ENCODE measurements at places on chromosomes 5 and 9. TPM values are rescaled to one million over a fixed set of nuclear protein-coding genes. Genes with fewer than 3 reads are reported as not detected.

The PCSK5 gene
- 1.1 TPM for total RNA-seq

The CACNA1B gene
- not detected for total RNA-seq

The ADAMTS13 gene
- 18.1 TPM for total RNA-seq

The TRPM6 gene
- not detected for total RNA-seq

The TMEFF1 gene
- total RNA-seq: 3.7 TPM

The PCDH1 gene
- total RNA-seq: not detected

The TAF11L10 gene
- total RNA-seq: not detected

The PITX1 gene
- 66.8 TPM for total RNA-seq

The PCDHA9 gene
- total RNA-seq: not detected

The PCDHA13 gene
- total RNA-seq: not detected

The GOLM1 gene
- not detected for total RNA-seq

The CTNND2 gene
- not detected for total RNA-seq

The AJM1 gene
- total RNA-seq: 5.1 TPM

The MGAT1 gene
- total RNA-seq: 103 TPM

The EGR1 gene
- 1.1 TPM for total RNA-seq

The PCDHAC2 gene
- total RNA-seq: not detected

The LECT2 gene
- total RNA-seq: not detected

The PCDHGB4 gene
- 6.5 TPM for total RNA-seq

The TLX3 gene
- not detected for total RNA-seq

The IL17B gene
- not detected for total RNA-seq

The CCDC183 gene
- 0.88 TPM for total RNA-seq

The TMOD1 gene
- not detected for total RNA-seq

The NR6A1 gene
- 23.0 TPM for total RNA-seq

The C5orf52 gene
- total RNA-seq: not detected

The CDO1 gene
- total RNA-seq: not detected

The TNFSF15 gene
- total RNA-seq: 0.09 TPM

The FAM163B gene
- total RNA-seq: 2.6 TPM

The DDX4 gene
- not detected for total RNA-seq

The ST8SIA4 gene
- 40.3 TPM for total RNA-seq

The NUTM2G gene
- not detected for total RNA-seq

The BARHL1 gene
- total RNA-seq: not detected

The WDR38 gene
- not detected for total RNA-seq

The CXCL14 gene
- total RNA-seq: not detected

The HCN1 gene
- total RNA-seq: not detected

The NAIF1 gene
- total RNA-seq: 14.9 TPM

The APBA1 gene
- not detected for total RNA-seq

The RAD17 gene
- 96.8 TPM for total RNA-seq

The TIGD6 gene
- total RNA-seq: 4.6 TPM

The IFNA13 gene
- not detected for total RNA-seq

The WNK2 gene
- total RNA-seq: 194 TPM
